ENCODE measurements at places on chromosomes 3 and 15. TPM values are rescaled to one million over a fixed set of nuclear protein-coding genes. Genes with fewer than 3 reads are reported as not detected.

- no peak for DNase-seq
Observed at GRCh38 chr15:69979783-69980182, 117.9 kb downstream of the TLE3 start.

- DNase-seq: no peak
Observed at GRCh38 chr15:42121682-42122081, 27.3 kb upstream of the PLA2G4D start.

GRCh38 chr3:50525191-50525910, 21.9 kb upstream of the CACNA2D2 start:
- DNase-seq: no peak

- DNase-seq: no peak
Observed at GRCh38 chr3:157318639-157319288, 117.9 kb upstream of the PTX3 start.

DNA sequence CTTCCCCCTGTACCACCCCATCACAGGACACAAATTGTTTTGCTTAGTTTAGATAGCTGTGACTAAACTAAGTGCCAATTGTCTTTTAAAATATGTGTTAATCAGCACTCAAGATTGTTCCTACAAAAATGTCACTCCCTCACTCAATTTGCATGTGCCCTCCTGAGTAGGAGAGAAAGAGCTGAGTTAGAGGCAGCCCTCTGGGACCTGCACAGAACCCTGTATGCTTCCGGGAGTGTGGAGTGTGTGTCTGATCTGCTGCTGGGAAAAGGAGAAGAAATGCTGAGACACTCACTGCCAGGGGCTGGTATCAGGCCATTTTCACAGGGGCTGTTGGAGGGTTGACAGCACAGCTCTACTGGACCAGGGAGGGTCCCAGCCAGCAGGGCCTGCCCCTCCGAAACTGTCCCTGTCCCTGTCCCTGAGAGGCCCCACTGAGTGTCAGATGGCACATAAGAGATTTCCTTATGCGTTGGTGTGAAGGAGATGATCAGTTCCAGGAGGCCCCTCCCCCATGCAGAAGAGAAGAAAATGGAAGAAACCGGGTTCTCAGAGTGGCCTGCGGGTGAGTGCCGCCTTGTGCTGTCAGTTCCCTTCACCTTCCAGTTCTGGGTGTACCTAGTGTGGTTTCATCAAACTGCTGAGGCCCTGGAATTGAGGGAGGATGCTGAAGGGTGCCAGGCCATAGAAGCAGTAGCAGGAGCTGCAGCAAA, 3.9 kb upstream of the B3GNT5 start:
- no peak for DNase-seq

DNA sequence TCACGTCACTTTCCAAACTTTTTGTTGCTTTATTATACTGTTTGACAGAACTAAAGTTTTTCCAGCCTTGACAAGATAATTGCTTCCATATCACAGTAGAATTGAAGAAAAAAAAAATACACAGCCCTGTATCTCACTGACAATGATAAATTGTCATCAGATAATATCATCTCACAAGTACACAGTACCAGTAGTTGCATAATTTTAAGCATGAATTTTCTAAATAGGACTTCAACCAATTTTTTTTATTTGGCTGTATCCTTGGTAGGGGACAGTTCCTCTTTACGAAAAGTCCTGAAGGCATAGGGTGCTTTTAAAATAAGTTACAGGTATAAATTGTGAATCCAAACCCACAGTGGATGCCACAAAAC, 230.7 kb downstream of the ATP8B4 start:
- no peak for DNase-seq

CLRN1 gene
- total RNA-seq: not detected

CPNE9 gene
- 1.3 TPM for total RNA-seq

GRCh38 chr3:8233938-8234337, 267.7 kb upstream of the LMCD1 start:
- no peak for DNase-seq

PLXND1 gene
- 39.4 TPM for total RNA-seq

MED12L gene
- 12.8 TPM for total RNA-seq

DNA sequence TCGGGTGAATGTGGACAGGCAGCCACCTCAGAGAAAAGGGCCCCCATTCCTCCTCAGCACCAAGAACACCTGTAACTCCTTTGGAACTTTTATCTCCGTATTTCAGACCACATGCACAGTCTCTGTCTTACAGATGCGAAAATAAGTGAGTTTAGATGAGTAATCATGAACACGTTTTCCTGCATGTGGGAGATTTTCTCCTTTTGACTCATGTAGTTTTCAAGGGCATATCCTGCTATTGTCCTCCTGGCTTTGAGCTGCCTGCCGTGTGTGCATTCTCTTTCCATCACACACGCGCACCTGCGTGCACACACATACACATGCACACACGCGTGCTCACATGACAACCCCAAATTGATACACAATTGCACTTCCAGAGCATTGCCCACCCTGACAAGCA, 239.2 kb downstream of the GABRG3 start:
- DNase-seq: no peak

- no peak for DNase-seq
Observed at GRCh38 chr3:134527037-134527436, 41.2 kb downstream of the CEP63 start.

TGFBR2 gene
- 8.5 TPM for total RNA-seq

DNA sequence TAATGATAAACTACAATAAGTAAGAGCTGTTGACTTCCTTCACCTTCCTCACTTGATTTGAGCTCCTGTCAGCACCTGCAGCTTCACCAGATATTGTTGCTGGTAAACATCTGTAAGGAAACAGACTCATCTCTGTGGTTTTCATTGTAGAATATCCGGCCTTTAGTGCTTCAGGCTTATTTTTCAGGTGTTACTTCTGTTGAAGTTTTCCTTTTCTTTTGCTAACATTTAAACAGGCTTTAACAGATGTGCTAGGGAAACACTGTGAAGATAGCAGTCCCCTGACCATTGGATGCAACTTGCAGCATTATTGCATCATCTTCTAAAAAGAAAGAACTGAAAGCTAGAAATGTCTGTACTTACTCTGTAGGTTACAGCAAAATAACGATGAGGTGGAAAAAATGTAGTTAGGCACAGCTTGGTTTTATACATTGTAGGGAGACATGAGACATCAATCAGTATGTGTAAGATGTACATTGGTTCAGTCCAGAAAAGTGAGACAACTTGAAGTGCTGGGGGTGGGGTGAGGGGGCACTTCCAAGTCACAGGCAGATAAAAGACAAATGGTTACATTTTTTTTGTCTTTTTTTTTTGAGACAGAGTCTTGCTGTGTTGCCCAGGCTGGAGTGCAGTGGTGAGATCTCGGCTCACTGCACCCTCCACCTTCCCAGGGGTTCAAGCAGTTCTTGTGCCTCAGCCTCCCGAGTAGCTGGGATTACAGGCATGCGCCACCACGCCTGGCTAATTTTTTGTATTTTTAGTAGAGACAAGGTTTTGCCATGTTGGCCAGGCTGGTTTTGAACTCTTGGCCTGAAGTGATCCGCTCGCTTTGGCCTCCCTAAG, 10.2 kb downstream of the EDEM1 start:
- DNase-seq: no peak

GRCh38 chr3:184155644-184156521, 706 bp downstream of the DVL3 start:
- peak; percentile 33 for DNase-seq

- DNase-seq: peak; percentile 5
Observed at GRCh38 chr15:62392376-62392775, 227.3 kb upstream of the C2CD4B start.

DNA sequence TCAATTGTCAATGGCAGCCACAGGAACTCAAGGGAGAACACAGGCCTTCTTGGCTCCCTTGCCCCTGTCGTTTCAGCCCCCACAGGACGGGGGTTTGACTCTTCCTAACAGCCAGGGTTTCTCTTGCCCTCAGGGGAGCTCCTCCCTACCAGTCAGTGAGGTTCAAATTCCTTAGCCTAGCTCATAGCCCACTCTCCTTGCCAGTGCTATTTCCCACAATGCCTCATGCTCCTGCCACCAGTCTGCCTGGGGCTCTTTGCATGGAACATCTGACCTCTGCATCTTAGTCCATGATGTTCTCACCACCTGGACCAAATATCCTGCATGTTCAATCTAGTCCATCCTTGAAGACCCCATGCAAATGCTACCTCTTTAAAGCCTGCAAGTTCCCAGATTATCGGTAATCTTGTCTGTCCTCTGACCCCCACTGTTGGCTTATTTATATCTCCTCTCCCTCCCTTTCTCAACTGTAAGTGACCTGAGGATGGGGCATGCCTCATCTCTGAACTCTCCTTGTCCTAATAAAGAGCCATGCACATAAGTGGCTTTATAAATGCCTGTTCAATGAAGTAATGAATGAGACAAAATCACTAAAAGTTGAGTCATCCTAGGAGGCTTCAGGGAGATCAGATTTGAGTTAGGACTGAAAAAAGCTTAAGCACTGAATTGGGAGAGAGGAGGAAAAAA, 78.0 kb downstream of the MYO1E start:
- no peak for DNase-seq

DNA sequence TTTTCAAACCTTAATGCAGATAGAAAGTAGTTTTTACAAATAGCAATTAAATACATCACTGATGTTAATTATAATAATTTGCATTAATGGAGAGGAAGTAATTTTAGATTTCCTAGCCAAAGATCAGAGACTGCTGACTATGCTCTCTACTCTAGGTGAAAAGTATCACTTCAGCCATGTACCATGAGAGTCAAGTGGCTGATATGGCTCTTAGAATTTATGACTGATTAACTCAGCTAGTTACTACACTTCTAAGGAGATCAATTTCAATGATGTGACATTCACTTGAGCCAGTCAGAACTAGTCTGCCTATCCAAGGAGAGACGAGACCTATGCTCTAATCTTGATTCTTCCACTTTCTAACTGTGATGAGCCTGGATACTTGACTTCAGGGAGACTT, 405.7 kb upstream of the RORA start:
- no peak for DNase-seq

- DNase-seq: no peak
Observed at GRCh38 chr3:191688756-191689433, 227.9 kb downstream of the PYDC2 start.

DNA sequence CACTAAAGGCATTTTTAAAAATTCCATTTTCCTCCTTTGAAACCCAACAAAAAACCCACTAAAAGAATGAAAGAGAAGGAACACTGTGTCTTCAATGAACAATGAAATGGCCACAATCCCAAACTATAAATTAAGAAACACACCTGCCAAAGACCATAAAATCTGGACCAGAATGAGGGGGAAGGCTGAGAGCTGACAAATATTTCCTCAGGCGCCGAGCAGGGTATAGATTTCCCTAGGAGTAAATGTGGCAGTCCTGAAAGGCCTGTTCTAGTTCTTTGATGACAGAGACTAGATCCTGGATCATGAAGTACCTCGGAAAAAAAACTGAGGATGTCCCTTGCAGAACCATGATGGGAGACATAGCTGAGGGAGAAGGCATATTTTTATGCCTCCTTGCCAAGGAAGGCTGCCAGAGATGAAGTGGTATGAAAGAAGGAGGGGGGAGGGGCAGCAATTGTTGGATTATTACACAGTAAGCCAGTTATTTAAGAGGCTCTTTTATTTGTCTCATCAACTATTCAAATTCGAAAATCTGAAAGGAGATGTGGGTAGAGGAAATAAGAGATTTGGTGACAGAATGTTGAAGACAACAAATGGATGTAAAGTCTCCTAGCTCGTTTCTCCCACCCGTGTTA, 275.3 kb upstream of the GOLGA6L4 start:
- DNase-seq: no peak

MITF gene
- total RNA-seq: 2.7 TPM

RETNLB gene
- total RNA-seq: not detected

DNA sequence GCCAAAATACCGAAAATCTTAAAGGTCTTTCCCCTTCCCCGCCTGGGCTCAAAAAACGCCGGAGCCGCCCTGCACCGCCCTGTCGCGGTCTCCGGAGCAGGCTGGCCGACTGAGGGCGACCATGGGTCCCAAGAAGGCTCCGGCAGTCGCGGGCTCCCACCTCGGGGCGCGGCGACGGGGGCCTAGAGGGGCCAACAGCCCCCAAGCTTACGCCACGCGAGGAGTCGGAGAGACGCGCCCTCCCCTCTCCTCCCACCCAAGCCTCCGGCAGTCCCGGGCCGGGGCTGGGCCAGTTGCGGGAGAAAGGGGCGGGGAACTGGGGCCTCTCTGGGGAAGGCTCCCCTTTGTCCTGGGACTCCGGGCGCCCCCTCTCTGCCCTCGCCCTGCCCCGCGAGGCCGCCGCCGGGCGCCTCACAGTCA, 69.2 kb downstream of the GOLGA8B start:
- no peak for DNase-seq

DNA sequence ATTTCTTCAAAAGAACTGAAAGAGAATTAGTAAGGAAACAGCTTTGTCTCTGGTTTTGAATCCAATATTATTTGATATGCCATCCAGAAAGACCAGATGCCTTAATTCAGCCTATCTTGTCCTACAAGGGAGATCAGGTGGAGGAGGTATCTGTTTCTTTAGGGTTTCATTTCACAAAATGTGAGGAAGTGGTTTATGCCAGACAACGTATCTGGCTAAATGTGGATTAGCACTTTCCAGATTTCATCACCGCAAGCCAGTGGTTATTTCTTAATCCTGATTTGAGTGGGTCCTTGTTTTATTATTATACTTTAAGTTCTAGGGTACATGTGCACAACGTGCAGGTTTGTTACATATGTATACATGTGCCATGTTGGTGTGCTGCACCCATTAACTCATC, 271.1 kb downstream of the EBLN2 start:
- no peak for DNase-seq

RAD54L2 gene
- total RNA-seq: 58.1 TPM

GRCh38 chr15:98920091-98920880, 87.3 kb downstream of the PGPEP1L start:
- no peak for DNase-seq

GRCh38 chr3:170689296-170689829, 103.5 kb upstream of the SLC7A14 start:
- no peak for DNase-seq

GRCh38 chr3:61882253-61882652, 320.9 kb downstream of the PTPRG start:
- no peak for DNase-seq

GRCh38 chr3:173529062-173529711, 131.6 kb downstream of the NLGN1 start:
- no peak for DNase-seq

LRRC34 gene
- total RNA-seq: 10.1 TPM

DNA sequence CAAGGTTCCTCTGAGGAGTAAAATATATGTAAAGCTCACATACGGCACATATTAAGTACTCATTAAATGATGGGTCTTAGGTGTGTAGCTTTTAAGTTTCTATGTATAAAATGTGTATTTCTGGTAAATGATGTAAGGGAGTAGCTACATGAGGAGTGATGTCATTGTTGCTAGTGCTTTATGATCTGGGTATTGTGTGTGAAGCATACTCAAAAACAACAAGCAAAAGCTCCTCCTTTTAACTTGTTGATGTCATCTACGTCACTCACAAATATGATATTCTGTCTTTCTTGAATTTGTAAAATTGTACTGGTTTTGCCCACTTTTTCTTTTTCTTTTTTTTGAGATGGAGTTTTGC, 1.4 kb upstream of the HERC1 start:
- no peak for DNase-seq

DNA sequence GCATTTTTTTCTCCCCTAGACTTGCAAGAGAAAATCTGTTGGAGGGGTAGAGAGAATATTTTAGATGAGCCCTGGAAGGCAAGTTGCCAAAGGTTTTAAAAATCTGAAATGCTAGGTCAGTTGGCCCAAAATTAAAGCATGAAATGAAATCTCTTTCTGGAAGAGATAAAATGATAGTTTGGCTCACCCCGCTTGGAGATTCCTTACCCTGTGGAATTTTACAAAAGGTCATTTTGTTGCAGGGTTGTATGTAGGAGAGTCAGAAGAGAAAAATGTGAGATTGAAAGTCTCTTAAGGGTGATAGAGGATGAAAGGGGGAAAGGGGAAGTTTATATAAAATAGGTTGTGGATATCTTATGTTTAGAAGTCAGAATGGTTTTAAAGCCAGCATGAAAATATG, 277.8 kb downstream of the CD47 start:
- DNase-seq: no peak

Data from neural crest cell (in vitro differentiated cells).